ENCODE measurements at places on chromosomes 1 and 21. TPM values are rescaled to one million over a fixed set of nuclear protein-coding genes. Genes with fewer than 3 reads are reported as not detected.

The PRDM16 gene
- total RNA-seq: 2.3 TPM

The SPRR2F gene
- not detected for total RNA-seq

The OR2G6 gene
- total RNA-seq: not detected

The SLC2A5 gene
- not detected for total RNA-seq

The CYP4A11 gene
- total RNA-seq: not detected

The LINGO4 gene
- total RNA-seq: 0.50 TPM

The SH2D5 gene
- total RNA-seq: not detected

The SPATA45 gene
- 0.45 TPM for total RNA-seq

The MEGF6 gene
- 26.6 TPM for total RNA-seq

The KCNA2 gene
- total RNA-seq: 3.5 TPM

The MX1 gene
- total RNA-seq: 722 TPM

The CRYZ gene
- 32.1 TPM for total RNA-seq

The DISP1 gene
- total RNA-seq: 2.9 TPM

The ZBTB21 gene
- total RNA-seq: 22.6 TPM

The LCE7A gene
- total RNA-seq: not detected

The SEC16B gene
- total RNA-seq: 0.23 TPM

The AZIN2 gene
- total RNA-seq: 4.1 TPM

The LIN28A gene
- total RNA-seq: not detected

The C1orf105 gene
- total RNA-seq: not detected

The LYPD8 gene
- total RNA-seq: not detected

The LCE3D gene
- not detected for total RNA-seq

The COL16A1 gene
- total RNA-seq: not detected

The WNT3A gene
- not detected for total RNA-seq

The FOXJ3 gene
- 56.0 TPM for total RNA-seq

The TSNAX gene
- 44.5 TPM for total RNA-seq

The OR6K3 gene
- not detected for total RNA-seq

The BACE2 gene
- total RNA-seq: 1.7 TPM

The PADI2 gene
- 0.23 TPM for total RNA-seq

The TXNIP gene
- 262 TPM for total RNA-seq

The HES4 gene
- total RNA-seq: 0.46 TPM
